ENCODE measurements at places on chromosomes 16 and 17. TPM values are rescaled to one million over a fixed set of nuclear protein-coding genes. Genes with fewer than 3 reads are reported as not detected.

GRCh38 chr17:67629971-67630320 is 87.8 kb upstream of the NOL11 start:
- DNase-seq: no peak

The KIF18B gene
- total RNA-seq: 100 TPM

- DNase-seq: no peak
Observed at GRCh38 chr17:48051283-48051682, 3.1 kb downstream of the NFE2L1 start.

- DNase-seq: peak; percentile 26
Observed at GRCh38 chr16:57988929-57989328, 11.5 kb downstream of the ZNF319 start.

DNA sequence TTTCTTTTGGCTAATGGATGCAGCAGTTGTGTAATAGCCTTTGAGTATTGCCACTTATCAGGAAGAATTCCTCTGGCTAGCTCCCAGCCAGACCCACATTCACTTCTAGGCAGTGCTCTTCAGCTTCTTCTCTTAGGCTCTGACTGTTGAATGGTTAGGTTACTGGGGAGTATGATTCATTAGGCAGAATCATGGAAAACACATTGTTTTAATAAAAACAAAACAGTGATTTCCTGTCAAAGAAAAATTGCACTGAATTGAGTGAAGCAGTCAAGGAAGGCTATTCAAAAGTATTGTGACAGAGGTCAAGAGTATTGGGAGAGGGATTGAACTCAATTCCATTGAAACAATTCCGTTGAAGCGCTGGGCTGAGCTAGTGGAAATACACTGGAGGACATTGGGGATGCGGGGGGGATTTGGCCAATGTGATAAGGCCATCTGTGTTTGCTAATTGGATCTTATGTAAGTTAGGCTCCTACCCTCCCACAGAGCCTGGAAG is 68.0 kb downstream of the CNTNAP4 start:
- no peak for DNase-seq

DNA sequence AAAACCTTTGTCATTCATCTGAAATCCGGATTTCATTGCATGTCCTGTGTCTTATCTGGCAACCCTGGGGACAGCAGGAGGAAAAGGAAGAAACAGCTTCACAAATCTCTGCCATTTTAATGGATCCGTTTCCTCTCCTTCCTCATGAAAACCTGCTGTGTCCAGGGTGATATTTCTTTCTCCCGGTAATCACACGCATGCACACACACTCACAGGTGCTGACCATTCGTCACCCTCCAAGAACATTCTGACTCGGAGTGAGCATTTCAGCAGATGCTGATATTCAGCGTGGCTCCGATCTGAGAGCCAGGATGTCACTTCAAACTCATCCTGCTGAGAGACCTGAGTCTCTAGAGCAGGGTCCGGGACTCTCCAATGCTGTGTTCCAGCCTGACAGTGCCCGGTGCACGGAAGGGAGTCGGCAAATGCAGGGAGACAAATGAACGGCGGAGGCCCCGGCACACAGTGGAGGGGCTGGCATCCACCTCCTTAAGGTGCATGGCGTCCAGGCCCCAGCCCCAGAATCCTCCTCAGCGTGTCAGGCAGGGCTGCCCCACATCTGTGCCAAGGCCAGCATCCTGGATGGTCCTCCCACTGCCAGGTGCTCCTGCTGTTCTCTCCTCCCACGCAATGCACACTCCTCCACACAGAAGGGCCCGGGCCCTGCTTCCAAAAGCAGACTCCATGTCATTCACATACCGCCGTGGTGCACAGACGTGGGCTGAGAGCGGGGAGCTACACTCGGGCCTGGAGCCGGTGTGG is 70.7 kb downstream of the RBFOX3 start:
- no peak for DNase-seq

GRCh38 chr16:11630046-11630767 is 38.0 kb upstream of the SNN start:
- DNase-seq: no peak

The FOXF1 gene
- total RNA-seq: not detected

The CCT6B gene
- total RNA-seq: 0.45 TPM

The TMEM256 gene
- 51.1 TPM for total RNA-seq
